Cortex of kidney (tissue), 1 donor: ENCODE measurements at places on chromosomes 12 and 14.

DNA sequence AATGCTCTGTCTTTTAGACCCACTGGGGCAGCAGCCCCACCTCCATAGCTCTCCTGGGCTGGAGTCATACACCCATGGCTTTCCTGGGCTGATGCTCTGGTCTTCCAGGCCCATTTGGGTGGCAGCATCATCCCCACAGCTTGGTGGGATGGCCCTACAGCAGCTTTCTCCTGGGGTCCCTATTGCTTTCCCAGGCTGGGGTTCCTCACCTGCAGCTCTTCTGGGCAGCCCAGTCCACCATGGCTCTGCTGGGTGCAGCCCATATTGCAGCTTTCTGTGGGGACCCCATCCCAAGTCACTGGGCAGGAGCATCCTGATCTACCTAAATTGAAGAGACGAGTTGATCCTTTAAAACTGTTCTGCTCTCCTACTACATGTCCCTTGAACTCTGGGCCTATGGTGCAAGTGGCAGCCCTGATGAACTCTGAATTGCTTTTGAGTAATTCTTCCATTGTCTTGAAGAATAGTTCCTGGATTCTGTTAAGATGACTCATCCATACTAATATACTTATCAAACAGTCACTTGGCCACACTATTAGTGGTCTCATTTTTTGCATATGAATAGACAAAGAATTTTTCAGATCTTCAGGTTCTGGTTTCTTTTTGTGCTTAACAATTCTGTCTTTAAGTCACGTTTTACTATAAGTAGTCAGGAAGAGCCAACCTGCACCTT is 390.1 kb downstream of the DPF3 start:
- no peak for DNase-seq

- DNase-seq: no peak
These were observed 17.4 kb downstream of the GPRC5D start for GRCh38 chr12:12934556-12934955.

DNA sequence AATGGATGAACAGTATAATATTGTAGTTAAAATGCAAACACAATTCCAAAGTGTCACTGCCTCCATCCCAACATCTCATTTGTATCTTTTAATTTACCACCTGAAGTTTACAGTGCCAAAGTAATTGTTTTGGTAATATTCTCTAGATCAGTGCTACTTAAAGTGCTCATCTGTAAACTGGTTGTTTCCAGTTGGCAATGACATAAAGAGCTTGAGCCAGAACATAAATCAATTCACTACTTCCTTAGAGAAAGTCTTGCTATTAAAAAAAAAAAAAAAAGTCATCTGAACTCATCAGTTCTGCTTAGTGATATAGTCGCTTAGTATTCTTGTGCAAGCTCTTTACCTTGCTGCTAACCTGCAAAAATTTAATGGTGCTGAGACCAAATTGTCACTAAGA is 16.4 kb downstream of the PLCZ1 start:
- no peak for DNase-seq

- no peak for DNase-seq
These were observed 130.9 kb upstream of the USP15 start for GRCh38 chr12:62129291-62129690.

GRCh38 chr12:2895051-2895451 is 4.4 kb downstream of the TULP3 start:
- DNase-seq: no peak
